ENCODE measurements at places on chromosomes 5 and 9.

- no peak for DNase-seq
Observed at GRCh38 chr5:55610542-55610941, 75.8 kb upstream of the PLPP1 start.

GRCh38 chr5:37088009-37088408, 161.2 kb downstream of the CPLANE1 start:
- no peak for DNase-seq

- DNase-seq = no peak
Observed at GRCh38 chr9:120913647-120914264, 12.8 kb downstream of the TRAF1 start.

DNA sequence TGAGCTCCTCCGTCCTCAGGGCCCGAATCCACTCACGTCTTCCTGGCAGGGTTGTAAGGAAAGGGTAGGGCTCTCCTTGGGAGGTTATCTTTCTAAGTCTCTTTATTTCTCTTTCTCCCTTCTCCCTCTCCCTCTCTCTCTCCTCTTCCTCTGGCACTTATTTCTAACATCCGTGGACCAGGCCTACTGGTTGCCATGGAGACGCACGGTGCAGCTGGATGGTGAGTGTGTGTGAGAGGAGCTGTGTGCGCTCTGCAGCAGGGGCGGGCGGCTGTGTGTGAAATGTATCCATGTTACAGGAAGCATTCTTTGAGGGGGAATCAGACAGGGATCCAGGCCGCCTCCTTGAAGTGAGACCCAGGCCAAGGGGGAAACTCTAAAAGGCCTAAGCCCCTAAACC, 32.2 kb downstream of the PCDH1 start:
- DNase-seq = no peak

DNA sequence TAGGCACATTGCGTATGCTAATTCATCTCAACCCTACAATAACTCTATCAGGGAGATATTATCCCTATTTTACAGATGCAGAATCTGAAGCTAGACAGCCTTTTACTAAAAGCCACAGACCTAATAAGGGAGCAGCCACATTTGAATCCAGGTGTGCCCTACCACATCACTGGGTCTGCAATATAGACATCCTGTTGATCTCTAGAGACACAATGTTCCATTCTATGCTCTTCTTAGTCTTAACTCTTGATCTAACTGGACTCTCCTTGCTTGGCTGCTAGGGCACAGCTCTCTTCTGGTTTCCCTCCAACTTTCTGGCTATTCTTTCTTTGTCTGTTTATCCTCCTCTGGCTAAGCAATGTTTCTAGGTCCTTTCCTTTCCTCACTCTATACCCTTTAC, 1.4 kb upstream of the SPATA6L start:
- DNase-seq = no peak

- no peak for DNase-seq
Observed at GRCh38 chr5:179879003-179879689, 20.5 kb upstream of the MRNIP start.

DNA sequence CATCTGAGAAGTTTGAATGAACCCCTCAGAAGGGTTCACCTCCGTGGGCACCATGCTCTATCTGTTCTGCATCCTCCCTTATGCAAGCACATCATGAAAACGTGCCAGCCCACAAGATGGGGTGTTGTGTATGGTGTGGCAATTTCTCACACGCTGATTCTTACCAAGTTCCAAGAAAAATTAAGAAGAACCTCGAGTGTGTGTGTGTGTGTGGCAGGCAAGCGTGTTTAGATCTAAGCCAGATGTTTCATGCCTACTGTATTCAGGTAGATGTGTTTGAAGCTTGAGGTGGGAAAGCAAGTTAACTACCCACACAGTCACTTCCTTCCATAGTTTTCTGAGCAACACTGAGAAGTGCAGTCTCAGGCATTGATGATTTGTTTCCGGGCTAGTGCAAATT, 77.7 kb upstream of the GNA14 start:
- no peak for DNase-seq

GRCh38 chr9:20030221-20030620, 241.4 kb upstream of the SLC24A2 start:
- DNase-seq = no peak

DNA sequence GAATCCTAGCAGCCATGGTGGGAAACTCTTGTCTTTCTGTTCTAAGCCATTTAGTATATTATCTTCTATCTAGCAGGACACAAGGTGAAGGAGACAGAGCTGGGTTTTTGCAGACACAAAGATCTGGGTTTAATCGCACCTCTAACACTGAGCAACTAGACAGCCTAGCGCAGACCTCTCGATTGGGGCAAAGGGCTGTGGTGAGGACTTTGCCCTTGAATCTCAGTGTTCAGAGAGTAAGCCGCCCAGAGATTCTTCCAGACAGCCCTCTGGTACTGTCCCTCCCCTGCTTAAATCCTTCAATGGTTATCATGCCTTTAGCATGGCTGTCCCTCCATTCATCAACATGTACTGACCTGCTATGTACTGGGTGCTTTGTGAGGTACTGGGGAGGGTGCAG, 128.1 kb downstream of the CRB2 start:
- DNase-seq = no peak

- DNase-seq = no peak
Observed at GRCh38 chr5:164377746-164378145, 872.3 kb downstream of the MAT2B start.

DNA sequence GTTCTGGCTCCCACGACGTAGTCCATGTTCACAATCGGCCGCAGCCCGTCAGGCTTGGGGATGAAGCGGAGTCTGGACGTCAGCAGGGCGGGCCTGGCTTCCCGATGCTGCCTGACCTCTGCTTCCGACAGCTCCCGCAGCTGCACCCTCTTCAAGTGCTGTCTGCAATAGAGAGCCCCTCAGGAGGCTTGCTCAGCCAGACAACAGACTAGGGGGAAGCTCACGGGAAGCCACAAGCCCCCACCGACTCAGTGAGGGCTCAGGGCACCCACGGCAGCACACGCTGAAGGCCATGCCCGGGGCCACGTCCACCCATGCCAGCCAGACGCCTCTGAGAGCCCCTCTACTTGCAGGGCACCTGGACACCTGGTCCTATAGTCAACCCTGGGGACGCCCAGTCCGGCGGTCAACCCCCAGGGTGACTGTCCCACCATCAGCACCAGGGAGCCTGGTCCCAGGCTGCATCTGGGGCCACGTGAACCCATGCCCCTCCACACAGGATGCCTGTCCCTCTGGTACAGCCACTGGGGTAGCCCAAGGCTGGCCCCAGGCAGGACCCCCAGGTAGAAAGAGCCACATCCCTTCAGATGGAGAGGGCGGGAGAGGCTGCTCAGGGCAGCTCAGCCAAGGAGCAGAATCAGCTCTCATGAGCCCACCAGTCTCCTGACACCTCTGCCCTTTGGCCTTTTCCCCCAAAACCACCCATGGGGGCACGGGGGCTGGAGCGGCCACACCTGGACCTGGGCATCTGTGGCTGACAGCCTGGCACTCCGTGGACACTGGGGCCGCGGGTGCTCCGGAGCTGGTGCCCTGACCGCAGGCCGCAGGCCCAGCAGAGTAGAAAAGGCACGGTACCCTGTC, 14.5 kb downstream of the TERT start:
- DNase-seq = no peak

- DNase-seq = no peak
Observed at GRCh38 chr5:133869519-133870335, 98.7 kb downstream of the C5orf15 start.

- DNase-seq = no peak
Observed at GRCh38 chr9:72382405-72382804, 17.4 kb upstream of the ZFAND5 start.

DNA sequence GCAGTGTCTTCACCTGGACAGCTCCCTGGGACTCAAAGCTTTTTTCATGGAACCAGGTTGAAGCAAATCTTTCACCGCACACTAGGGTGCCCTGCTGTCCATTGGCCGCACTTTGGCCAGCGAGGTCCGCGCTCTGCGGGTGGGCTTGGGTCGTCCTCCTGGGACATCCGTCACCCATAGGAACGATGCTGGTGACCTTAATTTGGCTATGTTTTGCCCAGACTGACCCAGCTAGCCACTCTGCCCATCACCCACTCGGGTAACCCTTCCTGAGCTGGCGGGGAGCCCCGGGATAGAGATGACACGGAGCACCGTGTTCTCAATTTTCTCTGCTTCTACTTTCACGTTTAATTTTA, 25.9 kb downstream of the ZDHHC11B start:
- no peak for DNase-seq

DNA sequence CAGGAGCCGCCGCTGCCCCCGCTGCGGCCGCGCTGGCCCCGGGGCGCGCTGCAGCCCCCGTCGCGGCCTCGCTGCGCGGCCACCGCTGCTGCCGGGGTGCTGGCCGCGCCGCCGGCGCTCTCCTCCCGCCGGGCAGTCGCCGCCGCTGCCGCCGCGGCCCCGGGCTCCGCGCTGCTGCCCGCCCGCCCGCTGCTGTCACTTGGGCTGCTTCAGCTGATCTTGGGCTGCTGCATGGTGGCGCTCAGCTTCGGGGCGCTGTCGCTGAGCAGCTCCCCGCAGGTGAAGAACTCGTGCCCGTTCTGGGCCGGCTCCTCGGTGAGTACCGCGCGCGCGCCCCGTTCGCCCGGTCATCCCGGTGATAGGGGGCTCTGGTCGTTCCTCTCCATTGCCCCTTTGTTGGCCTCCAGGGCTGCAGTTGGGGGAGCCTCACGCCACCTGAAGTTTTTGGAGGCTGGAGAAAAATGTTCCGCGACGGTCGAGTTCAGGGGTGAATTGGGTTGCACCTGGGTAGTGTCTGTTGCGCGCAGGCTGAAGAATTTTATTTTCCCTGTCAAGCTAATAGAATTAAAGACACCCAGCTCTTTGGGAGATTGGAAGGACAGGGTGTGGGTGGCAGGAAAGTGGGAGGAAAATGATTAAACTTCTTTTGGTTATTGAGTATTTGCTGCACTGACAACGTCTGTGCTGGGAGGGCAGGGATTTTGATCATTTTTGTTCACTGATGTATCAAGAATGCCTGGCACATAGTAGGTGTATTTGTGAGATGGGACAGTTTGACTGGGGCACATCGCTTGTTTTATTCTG, 596 bp downstream of the ENTREP1 start:
- no peak for DNase-seq

DNA sequence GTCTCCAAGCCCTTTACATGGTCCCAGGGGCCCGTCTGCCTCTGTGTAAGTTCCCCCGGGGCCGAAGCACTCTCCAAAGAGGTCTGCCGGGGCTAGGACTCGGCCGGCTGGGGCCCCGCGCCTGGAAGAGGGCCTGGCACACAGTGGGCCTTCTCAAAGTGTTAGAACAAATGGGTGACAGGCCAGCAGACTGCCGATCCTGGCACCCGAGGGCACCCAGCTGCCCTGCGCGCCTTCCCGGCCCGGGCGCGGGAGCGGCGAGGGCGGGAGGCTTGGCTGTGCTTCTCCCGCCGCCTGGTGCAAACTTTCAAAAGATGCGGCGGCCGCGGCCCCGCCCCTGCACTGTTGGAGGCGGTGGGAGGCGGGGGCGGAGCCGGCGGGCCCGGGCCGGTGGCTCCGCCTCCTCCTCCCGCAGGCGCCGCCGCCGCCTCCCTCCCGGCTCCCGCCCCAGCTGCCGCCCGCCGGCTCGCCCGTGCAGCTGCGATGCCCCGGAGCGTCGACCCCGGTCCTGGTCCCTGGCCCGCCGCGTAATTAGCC, at the start of gene NEURL1B:
TSS of gene NEURL1B (plus strand) at position 442 of the 537 bp plus-strand sequence. CDS start 144 bp downstream, outside the sequence.
- DNase-seq = no peak

DNA sequence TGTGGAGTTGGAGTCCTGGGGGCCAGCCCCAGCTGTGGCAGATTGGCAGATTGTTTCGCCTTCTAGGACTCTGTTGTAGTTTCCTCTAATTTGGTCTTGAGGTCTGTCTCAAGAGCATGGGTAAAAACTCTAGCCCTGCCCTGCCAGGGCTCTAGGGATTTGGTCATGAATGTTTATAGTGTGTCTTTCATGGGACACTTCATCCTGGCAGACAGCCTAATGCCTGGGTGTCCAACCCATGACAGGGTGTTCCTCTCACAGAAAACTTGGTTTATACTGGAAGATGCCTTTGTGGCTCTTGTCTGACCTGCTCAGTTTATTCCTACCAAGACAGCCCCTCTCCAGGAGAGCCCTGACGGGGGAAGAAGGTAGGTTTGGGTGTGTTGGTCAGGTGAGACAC, 45.5 kb downstream of the GALNT12 start:
- no peak for DNase-seq

DNA sequence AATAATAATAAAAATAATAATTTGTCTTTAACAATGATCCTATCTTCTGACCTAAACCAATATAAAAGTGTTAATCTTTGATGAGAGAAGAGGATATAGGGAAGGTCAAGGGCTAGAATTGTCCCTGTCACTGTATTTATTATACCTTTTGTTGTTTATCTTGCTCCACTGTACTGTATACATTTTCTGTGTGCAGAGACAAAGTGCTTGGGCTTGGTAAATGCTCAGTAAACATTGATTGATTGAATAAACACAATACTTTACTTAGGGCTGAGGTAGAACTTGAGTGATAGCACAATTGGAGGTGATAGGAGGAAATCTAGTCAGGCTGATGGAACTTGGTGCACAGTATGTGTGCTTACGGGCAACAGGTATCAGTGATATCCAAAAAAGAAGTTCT, 161.2 kb downstream of the ARRDC3 start:
- DNase-seq = no peak

GRCh38 chr5:167743695-167744464, 547.6 kb upstream of the WWC1 start:
- peak; percentile 79 for DNase-seq

DNA sequence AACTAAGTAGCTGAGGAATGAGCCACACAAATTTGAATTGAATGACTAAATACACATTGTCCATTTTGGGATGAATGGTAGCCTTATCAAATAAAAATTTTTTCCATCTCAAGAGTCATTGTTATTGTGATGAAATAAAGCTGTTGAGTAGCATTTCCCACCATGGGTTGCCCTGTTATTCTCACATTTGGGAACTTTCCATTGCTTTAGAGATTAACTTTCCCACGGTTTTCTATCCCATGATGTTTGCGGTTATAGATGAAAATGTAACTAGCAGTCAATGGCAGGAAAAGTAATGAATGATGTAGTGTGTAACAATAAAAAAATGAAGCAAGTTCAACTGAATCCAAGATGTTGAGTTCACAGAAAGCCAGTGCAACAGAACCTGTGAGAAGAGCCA, 59.9 kb upstream of the PLPP1 start:
- DNase-seq = no peak

All from non-pigmented ciliary epithelial cell (primary cell).